ENCODE measurements at places on chromosomes 2 and 18.

GRCh38 chr2:27871802-27872201, 18.4 kb downstream of the RBKS start:
- DNase-seq = no peak

DNA sequence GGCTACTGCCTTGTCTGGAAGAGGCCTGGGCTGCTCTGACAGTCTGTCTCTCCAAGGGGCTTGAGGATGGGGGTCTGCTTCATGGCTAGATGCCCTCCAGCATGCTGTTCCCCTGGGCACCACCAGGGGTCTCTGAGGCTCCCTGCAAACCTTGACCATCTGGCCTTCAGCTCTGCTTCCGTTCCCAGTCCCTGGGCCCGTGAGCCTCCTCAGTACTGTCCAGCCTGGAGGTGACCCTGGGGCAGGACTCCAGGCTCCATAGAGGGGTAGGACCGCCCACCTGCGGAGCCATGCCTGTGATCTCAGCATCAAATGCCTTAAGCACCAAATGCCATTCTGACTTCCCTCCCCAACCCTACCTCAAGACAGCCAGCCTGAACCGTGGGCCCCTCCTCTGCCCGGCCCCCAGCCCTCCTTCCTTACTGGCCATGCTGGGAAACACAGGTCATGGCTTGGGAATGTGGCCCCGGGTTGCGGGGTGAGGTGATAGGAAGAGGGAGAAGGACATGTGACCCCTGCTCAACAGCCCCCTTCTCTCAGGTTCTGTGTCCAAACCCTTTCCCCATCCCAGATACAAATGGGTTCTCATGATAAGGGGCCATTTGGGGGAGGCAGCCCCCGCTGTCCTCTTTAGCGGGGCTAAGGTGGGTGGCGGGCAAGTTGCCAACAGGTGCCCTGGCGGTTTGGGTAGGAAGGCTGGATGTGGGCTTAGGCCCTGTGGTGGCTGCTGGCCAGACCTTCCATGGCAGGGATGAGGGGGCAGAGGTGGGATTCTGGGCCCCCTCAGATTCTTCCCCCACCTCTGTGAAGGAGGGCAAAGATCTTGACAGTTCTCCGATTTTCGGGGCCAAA, 25.0 kb downstream of the SPEG start:
- peak; percentile 74 for DNase-seq

DNA sequence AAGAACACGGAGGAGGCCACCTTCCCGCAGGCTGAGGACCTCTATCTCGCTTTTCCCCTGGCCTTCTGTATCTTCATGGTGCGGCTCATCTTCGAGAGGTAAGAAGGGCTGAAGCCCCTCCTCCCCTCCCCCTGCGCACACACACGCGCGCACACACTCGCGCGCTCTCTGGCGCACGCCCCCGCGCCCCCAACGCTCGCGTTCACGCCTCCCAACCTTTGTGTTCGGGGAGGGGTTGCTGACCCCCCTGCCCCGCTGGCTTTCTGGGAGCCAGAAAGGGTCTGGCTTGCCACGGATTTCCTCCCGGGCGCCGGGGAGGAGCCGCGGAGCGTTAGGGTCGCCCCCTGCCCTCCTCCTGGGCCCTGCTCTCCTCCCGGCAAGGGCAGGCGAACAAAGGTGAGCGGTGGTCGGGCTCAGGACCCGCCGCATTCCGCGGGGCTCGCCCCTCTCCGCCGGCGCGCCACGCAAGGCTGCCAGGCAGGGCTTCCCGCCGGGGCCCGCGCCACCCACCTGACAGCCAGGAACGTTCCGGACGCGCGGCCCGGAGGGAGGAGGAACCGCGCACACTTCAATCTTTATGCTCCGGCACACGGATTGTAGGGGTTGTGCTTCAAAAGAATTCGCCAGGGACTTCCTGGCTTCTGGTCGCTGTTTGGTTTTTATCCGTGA, 583 bp downstream of the CERS6 start:
- peak; percentile 29 for DNase-seq

- no peak for DNase-seq
Measured at GRCh38 chr2:63675026-63675425, 86.3 kb downstream of the MDH1 start.

DNA sequence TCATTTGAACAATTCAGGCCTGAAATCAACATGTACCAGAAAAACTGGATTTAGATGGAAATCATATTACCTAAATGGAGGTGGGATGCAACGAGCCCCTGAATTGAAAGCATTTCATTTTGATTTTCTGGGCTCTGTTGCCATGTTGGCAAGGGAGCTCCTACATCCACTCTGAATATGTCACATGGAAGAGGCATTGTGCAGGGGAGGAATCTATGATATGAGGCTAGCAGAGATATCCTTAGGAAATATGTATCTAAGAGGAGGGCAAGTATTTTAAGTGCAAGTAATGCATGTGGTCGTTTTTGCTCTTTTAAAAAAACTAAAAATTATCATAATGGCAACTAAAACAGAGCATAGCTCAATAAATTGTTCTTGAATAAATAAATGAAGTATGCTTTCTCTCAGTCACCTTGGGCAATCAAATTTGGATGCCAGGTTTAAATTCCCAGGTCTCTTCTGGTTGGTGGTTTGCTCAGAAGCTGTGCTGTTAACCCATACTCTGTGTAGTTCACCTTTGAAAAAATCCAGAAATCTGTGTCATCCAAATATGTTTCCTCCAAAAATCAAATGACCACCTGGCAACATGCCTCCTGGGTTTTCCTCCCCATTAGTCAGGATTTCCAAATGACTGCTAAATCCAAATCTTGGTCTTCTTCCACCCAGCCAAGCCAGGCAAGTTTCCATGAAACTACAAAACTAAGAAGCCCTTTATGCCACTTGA, 6.5 kb upstream of the LGALSL start:
- no peak for DNase-seq

DNA sequence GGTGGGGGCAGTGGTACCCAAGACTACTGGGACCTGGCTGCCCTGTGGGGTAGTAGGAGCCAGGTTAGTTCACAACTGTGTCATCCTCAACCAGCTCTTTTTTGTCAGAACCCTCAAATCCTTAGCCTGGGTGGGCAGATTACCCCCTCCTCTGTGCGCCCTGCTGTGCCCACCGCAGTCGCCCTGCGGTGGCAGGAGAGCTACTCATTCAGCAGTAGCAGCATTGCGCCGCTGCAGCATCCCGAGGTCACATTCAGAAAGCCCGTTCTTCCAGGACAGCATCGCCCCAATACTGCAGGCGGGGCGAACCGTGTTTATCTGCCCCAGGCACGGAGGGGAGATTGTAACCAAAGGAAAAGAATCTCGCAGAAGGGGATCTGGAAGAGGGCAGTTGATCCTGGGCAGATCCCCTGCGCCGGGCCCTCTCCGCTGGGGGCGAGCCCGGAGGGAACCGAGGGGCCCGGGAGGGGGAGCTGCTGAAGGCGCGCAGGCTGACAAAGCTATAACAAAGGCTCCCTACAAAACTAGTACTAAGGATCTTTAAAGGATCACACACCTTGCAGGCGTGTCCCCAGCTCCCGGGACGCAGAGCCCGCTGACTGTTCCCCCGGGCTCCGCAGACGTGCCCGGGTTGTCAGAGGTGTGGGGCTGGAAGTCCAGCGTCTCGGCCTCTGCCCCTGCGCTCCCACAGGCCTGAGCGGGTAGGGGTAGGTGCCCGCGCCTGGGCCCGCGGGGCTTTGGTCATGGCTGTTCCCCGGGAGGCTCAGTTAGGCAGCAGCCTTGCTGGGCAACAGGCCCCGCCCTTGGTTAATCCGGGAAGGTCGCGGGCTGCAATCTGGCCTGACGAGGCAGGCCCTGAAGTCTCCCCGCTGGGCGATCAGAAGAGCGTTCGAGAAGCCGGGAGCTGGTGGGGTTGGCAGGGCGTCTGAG, 13.2 kb downstream of the POU3F3 start:
- DNase-seq = no peak

GRCh38 chr2:1812926-1813325, 68.6 kb upstream of the PXDN start:
- DNase-seq = no peak

DNA sequence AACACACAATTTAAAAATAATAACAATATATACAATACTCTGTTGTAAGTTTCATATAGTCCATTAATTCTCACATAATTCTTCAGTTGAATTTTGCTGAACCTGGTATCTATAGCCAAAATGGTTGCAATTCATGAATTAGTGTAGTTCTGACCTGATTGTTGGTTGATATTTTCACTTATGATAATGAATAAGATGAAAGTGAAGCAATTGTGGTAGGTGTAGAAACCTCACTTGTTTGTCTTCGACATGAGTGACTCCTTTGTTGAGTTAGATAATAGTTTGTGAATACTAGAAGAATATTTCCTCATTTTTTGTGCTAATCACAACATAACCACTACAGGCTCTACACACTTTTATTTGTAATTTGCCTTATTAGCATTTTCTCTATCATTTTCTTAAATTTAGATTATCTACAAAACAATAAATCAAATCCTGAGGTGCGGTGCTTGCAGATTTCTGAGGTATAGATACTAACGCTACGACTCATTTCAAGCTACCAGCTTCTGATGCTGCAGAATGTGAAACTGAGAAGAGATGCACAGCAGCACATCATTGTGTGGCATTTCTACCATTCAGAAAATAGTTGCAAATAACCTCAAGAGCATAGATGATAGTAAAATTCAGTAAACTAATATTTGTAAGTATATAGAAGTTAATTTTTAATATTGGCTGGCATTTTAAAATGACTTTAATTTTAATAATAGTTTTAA, 117.9 kb downstream of the KCNH7 start:
- DNase-seq = no peak

GRCh38 chr2:42856891-42857632, 64.7 kb upstream of the HAAO start:
- DNase-seq = no peak

DNA sequence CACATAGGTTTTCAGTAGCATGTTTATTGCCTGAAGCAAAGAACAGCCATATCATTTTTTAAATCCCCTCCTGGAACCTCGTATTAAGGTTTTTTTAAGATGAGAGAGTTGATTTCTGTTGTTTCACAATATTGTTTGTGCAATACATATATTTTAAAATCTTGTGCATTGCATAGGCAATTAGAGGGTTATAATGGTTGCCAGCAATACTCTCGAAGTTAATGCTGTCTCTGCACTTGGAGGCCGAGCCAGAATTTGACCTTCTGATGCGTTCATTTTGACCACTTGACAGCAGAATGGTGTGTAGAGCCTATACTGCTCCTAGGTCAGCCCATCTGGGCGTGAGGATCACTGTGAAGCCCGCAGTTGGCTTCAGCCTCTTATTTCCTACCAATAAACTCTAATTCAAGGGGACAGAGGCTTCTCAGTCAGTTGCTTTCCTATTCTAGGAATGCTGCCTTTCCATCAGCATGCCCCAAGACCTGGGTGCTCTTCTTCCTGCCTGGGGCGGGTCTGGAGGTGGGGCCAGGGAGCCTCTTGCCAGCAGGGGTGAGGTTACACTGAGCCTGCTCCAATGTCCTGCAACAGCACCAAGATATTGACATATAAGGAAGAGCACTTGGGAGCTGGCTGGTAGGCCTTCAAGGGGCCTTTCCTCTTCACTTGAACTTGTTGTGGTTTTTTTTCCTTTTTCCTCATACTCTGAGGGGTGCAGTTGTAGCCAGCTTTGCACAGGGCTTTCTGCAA, 91.4 kb upstream of the BCL2L11 start:
- peak; percentile 4 for DNase-seq

GRCh38 chr2:76406134-76406855, 695.6 kb upstream of the GCFC2 start:
- no peak for DNase-seq

DNA sequence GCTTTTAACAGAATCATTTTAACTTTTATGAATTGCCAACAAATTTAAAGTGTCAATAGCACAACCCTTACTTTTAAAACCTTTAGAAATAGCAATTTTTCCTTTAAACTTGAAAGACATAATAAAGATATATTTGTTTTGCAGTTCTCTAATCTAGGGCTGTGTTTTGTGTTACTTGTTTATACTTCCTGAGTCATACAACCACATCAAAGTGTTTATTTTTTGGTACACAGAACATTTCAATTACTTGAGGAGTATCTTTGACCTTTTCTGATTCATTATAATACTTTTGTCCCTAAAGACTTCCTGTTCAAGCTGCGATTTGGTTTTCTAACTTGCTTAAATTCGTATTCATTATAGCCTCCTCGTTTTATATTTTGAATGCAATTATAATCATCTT, 21.8 kb downstream of the TYW5 start:
- DNase-seq = peak; percentile 16

GRCh38 chr2:142694282-142694681, 183.2 kb upstream of the KYNU start:
- no peak for DNase-seq

DNA sequence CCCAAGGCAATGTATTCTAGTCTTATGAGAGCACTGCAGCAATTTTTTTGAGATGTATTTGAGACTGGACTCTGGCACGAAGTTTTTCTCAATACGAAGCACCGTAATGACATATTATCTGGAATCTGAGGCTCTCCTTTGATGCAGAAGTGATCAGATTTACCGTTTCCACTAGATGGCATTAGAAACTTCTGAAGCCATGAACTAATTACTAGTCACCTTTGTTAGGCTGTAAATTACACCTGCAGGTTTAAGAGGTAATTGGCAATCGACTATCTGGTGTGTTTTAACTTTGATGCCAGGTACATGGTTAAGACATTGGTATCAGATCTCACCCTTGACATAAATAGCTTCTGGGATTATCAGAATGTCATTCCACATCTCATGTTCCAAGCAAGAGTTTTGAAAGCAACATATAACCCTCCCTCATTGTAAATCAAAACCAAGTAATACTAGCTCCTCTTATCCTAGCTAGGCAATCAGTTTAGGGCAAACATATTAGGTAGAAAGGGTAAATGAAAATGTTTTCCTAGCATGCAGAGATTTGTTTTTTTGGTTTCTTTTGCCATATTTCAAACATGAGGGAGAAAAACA, 254.6 kb upstream of the SPRED2 start:
- no peak for DNase-seq

DNA sequence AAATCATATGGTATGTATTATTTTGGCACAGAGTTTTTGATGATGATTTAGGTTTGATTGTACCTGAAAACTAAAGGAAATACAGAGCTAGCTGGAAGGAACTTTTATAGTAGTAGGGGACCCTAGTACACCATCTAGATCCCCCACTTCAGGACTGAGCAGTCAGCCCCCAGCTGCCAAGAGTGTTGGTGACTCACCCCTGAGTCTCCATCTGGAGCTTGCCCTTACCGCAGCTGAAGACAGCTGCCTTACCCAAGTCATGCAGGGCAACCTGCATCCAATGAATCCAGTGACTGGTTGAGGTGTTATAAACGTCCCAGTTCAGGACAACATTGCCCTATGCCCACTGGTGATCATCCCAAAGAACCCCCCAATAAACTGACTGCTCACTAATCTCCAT, 15.3 kb downstream of the PMS1 start:
- peak; percentile 73 for DNase-seq

GRCh38 chr2:196337208-196337953, 166.0 kb upstream of the STK17B start:
- DNase-seq = peak; percentile 59

- no peak for DNase-seq
Measured at GRCh38 chr2:19246496-19246895, 111.9 kb downstream of the OSR1 start.
